Stimulated activated CD4-positive, alpha-beta T cell treated with anti-CD3 and anti-CD28 coated beads, TNF-alpha, amount 100 ng/mL, for 1 hour (primary cell): ENCODE measurements at places on chromosomes 3 and 15.

DNA sequence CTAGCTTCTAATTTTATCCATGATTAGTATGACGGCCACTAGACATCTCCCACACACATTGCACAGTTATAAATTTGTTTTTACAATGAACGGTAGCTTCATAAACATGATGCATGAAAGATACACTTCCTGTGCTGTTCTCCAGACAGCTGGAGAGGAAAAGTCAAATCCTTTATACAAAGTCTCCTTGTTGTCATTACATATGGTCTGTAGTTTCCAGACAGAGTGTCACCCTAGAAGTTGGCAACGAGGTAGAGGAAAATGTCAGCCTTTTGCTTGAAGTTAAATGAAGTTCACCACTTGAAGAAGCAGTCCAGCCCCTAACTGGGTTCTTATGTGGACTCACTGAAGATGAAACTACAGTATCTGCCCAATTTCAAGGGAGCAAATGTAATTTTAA is 253.0 kb upstream of the P2RY1 start:
- no peak for DNase-seq

- DNase-seq: no peak
These were observed 1.2 kb downstream of the ANXA2 start for GRCh38 chr15:60396560-60396957.

- DNase-seq: no peak
These were observed 55.9 kb downstream of the SQOR start for GRCh38 chr15:45690581-45691260.

DNA sequence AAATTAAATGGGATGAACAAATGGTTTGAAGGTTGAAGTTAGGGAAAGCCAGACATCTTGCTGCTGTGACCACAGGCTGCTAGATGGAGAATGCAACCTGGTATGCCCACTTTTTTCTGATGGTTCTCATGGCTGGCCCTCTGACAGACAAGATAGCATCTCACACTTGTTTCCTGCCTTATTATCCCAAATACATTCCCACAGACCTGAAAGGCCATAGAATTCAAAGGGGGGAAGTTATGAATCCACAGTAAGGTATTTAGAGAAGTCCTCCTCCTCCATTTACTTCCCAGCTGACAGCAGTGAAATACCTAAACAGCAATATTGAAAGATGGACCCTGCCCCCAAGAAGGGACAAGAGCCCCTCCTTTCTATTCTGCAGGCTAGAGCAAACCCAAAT is 32.4 kb downstream of the LEO1 start:
- DNase-seq: no peak

DNA sequence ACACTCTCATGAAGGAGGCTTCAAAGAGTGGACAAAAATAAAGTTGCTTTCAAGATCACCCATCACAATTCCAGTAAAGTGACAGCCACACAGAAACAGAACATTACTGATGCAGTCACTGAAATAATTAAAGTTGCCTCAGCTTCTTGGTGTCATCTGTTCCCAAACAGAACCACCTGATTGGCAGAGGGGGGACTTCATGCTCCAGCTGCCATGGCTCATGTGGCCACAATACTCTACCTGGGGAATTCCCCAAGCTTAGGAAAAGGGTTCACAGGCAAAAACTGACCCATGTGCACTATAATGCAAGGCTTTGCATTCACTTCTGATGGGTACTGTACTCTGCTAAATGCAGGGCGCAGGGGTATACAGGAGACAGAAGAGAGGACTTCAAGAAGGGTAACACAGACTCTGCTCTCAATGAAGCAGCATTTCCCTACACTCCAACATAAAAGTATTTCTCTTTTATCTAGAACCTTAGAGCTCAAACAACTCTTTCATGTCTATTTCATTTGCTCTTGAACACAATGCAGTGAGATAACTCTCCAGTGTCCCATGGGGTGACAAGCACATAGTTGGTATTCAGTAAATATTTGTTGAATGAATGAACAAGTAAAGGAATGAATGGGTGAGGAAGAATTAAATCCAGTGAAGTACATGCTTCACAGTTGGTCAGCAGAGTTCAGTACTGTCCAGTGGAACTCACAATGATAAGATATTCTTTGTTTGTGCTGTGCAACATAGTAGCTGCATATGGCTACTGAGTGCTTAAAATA is 8.6 kb upstream of the CTNNB1 start:
- DNase-seq: no peak

GRCh38 chr15:66252685-66253417 is 699 bp downstream of the MEGF11 start:
- no peak for DNase-seq

DNA sequence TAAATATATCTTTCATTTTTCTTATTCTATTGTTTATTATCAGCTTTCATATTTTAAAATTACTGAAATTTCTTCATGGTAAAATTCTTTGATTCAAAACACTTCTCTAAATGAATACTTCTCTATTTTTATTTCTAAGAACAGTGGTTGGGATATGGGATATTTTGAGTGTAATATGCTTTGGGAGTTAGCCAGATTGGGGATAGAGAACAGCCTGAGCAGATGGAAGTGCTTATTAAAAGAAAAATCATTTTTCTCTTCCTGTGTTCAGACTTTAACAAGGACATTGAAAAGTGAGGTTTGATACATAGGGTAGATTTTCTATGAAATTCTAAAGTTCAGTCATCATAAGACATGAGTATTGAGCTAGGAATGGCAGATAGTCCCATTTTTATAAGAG is 84.8 kb downstream of the COL6A5 start:
- DNase-seq: no peak

DNA sequence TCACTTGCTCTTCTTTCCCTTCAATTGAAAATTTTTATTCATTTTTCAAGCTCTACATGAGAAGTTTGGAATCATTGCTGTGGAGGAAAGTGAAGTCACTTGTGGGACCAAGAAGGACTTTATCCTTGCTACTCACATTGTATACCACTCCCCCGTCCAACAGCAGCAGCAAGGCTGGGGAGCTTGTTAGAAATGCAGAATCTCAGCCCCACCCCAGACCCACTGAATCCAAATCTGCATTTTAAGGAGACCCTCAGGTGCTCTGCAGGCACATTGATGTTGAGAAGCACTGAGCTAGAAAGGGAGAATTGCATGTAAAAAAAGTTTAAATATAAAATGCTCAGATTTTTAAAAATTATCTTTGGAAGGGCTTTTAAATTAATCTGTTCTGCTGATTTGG is 202.3 kb upstream of the MRPL3 start:
- no peak for DNase-seq

GRCh38 chr3:58047826-58048225 is 39.6 kb downstream of the FLNB start:
- no peak for DNase-seq

DNA sequence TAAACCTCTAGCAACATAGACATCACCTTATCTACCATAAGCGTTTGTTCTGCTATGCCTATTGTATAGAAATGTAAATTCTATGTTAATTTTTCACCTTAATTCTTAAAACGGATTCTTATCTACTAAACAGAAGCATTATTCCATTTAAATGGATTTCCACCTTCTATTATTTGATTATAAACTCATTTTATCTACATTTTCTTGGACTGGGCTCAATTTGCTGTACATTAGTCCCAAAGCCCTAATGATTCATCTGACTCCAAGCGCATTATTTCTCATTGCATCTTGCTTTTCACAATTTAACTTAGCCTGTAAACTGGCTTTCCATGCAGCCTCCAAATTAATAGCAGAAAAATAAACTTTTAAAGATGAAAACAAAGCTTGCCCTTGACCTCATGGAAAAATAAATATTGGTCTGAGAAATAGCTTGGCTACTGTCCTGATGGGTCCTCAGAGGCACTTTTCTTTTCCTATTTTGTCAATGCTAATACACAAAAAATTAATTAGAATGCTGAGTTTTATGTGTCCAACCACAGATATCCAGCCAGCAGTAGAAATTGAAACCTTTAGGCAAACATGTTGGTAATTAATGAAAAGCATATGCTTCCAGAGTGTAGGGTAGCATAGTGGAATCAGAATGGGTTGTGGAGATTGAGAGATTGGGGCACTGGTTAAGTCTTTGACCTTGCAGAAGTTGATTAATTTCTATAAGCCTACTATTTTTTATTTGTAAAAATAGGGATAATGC is 81.4 kb upstream of the CFAP20DC start:
- no peak for DNase-seq

DNA sequence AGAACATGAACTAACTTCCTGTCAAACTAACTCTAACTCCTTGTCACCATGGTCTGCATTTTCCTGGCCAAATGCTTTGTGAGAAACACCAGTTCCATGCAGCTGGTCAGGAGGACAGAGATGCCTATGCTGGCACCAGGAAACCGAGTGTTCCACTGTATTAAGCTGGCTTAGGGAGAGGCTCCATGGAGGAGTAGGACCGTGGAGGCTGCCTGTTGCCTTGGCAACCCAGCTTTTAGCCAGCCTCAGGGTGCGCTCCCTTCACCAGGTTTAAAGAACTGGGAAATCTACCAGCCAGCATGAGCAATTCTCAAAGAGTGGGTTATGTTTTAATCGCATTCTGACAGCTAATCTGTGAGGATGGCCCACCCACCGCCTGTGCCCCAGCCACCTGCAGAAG is 394.1 kb downstream of the OCA2 start:
- DNase-seq: no peak

DNA sequence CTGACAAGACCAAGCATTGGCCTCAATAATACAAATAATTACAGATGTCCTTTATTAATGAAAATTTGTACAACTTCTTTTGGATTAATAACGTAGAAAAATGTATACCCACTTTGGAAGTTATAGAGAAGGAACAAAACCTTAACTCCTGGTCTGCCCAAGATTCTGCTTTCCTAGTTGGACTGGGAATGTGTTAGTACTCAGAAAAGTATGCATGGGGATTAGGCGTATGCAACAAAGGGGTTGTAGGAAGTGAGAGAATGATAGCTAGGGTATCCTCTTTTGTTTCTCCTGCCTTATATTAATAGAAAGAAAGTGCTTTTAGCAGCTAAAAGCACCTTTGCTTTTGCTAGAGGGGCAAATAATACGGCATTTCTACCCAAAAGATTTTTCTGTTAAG is 116.2 kb upstream of the LRRFIP2 start:
- DNase-seq: no peak

DNA sequence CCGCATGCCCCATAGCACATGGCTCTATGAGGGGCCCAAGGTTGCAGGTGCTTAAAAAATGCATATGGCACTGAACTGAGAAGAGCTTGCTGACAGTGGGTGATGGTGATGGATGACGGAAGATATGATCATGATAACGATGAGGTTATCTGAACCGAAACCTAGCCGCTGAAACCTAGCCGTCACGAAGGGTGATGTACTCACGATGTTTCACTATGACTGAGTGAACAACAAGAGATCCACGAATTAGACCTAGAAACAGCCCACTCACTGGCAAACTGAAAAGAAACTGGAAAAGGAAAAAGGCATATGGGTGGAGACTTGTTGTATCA is 57.6 kb upstream of the BCL6 start:
- DNase-seq: no peak

DNA sequence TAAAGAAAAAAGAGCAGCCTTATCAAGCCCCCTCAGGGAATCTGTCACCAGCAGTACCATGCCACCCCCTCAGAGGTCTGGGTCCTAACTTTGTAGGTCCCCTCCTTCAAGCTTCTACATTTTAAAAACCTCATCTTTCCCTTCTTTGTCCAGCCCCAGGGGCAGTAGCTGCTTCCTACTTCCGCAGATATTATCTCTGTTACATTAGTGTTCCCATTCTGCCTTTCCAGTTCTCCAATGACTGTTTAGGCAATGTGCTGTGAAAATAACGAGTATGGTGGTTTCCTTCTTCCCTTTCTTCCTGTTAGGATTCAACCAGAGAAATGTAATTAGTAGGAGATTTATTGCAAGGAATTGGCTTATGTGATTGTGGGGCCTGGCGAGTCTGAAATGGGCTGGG is 126.1 kb upstream of the TNIK start:
- DNase-seq: no peak

- DNase-seq: no peak
These were observed 33.9 kb upstream of the XCR1 start for GRCh38 chr3:46061108-46061720.

GRCh38 chr3:115787818-115788217 is 164.5 kb downstream of the GAP43 start:
- DNase-seq: no peak

DNA sequence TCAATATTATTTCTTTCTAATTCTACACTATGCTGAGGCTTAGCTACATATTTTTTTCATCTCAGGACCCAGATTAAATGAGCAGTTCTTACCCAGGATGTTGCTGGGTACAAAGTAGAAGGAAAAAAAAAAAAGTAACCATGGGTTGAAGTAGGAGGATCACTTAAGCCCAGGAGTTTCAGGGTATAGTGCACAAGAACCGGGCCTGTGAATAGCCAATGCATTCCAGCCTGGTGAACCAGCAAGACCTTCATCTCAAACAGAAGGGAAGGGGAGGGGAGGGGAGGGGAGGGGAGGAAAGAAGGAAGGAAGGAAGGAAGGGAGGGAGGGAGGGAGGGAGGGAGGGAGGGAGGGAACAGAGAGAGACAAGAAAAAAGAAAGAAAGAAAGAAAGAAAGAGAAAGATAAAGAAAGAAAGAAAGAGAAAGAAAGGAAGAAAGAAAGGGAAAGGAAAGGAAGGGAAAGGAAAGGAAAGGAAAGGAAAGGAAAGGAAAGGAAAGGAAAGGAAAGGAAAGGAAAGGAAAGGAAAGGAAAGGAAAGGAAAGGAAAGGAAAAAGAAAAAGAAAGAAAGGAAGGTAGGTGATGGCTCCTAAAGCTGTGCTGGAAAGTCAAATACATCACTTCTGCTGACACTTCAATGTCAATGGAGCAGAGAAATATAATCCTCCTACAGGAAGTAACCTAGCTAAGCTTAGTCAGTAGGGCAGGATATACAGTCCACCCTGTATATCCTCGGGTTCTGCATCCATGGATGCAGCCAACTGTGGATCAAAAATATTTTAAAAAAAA is 206.8 kb upstream of the TGFBR2 start:
- DNase-seq: no peak

DNA sequence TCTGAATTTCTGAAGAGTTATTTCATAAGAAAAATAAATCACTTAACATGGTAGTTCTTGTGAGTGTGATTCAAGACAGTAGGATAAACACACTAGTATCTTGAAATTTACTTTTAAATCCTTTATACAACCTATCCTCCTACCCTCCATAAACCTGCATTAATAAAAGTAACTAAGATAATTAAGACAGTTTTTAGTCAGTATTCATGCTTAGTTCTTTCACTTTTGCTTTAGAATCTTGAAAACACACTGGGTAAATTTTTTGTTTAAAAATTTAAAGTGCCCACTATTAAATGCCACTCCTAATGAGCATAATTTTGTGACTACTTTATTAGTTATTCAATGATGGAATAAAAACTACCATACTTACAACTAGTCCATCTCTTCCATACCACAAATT is 28.8 kb downstream of the GOLIM4 start:
- no peak for DNase-seq

- DNase-seq: no peak
These were observed 651 bp downstream of the MTMR14 start for GRCh38 chr3:9649791-9650521.
